Neuronal stem cell (in vitro differentiated cells): ENCODE measurements at places on chromosomes 5 and 9.

- DNase-seq = no peak
Measured at GRCh38 chr5:93034621-93035590, 546.1 kb downstream of the NR2F1-AS1 start.

- DNase-seq = no peak
Measured at GRCh38 chr5:10590226-10590999, 26.5 kb downstream of the ANKRD33B start.

DNA sequence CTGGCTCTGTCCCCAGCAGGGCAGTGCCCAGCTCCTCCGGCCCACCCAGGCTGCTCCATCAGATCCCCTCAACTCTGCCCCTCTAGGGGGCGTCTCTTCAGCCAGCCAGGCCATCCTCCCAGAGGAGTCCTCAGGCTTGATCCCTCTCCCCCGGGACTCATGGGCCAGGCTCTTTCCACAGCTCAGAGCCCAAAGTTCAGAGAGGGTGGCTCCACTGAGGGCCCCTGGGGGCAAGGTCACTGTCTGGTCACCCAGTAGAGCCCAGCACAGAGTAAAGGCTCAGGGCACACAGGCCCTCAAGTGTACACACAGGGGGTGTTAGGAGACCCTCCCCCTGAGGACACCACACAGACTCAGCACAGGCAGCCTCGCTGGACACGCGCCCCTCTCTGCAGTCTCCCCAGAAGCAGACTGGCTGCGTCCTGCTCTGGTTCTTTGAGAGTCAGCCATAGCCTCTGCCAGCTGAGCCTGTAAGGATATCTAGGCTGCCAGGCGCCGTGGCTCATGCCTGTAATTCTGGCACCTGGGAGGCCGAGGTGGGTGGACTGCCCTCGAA lies 64.8 kb downstream of the PAX5 start:
- no peak for DNase-seq

DNA sequence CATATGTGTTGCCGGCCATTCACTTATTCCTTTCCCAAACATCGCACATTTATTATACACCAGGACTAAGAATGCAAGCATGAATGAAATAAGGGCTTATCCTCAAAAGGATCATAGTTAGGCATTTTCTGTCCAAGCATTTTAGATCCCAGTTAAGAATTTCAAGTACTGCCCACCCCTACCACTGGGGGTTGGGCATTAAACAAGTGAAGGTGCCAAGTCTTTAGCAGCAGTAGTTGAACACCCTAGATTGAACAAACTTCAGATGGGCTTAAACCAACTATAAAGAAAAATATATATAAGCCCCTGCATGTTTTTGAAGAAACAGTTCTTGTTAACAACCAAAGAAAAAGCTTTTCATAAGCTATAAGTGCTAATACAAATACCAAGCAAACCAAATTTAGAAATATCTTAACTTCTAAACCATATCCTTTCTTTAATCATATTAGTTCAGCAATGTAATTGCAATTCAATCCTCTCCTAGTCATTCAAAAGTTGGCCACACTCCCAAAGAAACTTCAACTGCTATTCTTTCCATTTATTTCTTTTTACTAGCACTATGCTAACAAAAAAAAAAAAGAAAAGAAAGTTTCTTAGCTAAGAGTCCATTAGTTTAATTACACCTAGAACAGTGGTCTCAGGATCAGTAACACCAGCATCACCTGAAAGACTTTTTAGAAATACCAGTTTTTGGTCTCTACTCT lies 149.8 kb downstream of the MLLT3 start:
- no peak for DNase-seq

DNA sequence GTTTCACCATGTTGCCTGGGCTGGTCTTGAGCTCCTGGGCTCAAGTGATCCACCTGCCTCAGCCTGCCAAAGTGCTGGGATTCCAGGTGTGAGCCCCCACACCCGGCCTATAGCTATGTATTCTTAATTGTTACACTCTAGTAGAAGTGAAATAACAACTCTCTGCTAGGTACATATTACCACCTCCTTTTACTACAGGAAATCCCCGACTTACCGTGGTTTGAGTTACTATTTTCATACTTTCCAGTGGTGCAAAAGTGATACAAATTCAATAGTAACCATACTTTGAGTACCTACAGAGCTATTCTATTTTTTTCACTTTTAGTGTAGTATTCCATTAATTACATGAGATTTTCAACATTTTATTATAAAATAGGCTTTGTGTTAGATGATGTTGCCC lies 719 bp downstream of the ARL14EPL start:
- no peak for DNase-seq

- no peak for DNase-seq
Measured at GRCh38 chr5:1734271-1734907, 65.2 kb downstream of the MRPL36 start.

DNA sequence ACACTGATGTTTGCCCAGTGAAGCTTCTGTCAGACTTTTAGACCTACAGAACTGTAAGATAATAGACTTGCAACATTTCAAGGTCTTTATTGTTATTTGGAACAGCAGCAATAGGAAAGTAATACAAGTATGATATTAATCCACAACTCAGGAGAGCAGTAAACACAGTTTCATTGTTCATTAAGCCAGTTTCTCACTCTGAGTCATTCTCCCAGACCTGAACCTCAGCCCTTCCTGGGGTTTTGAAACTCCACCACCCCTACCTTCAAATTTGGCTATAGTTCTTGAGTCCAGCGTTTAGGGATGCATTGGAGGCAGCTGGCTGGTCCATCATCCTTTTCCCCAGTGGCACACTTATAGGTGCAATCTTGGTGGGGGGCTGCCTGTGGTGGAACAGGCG lies 203.2 kb downstream of the RAB3C start:
- no peak for DNase-seq

GRCh38 chr9:134326724-134327601 lies 708 bp downstream of the RXRA start:
- DNase-seq = no peak

DNA sequence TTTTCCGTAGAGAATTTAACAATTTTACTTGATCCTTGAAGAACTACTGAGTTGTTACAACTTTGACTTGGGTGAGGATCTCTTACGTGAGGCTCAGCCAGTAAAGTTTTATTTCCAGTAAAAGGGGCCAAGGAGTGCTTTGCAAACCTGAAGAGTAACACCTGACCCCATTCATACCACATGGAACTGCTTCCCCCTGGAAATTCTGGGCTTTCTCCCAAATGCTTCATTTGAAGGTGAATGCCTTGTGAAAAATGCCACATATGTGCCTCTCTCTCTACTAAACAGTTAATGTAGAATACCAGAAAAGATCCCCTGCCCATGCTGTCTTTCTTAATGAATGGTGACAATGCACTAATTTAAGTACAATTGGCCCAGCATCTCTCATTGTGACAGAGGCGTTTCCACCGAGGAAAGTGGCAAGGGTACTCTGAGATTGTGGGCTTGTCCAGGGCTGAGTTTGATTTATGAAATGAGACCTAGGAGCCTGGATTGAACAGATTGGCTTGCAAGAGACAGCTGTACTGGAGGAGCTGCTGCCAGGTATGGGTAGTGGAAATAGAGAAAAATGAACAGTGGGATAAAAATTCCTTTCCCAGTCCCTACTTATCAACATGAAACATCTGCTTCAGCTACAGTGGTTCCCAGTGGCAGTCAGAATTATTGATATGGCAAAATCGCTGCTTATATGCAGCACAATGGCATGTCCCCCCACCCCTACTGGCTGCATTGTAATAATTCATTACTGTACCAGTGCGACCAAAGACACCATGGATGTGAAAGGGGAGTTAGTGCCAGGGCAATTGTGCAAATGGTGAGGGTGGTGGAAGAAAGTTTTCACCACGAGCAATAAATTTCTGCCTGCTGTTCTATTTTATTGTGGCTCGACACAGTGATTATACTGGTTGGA lies 843.7 kb upstream of the WWC1 start:
- no peak for DNase-seq

GRCh38 chr5:123367739-123368138 lies 55.5 kb downstream of the CEP120 start:
- no peak for DNase-seq

- DNase-seq = peak; percentile 67
Measured at GRCh38 chr5:135578685-135579341, at the start of gene CXCL14. TSS of gene CXCL14 (minus strand) at chr5:135578991. CDS start at chr5:135578778, 213 bp downstream.

DNA sequence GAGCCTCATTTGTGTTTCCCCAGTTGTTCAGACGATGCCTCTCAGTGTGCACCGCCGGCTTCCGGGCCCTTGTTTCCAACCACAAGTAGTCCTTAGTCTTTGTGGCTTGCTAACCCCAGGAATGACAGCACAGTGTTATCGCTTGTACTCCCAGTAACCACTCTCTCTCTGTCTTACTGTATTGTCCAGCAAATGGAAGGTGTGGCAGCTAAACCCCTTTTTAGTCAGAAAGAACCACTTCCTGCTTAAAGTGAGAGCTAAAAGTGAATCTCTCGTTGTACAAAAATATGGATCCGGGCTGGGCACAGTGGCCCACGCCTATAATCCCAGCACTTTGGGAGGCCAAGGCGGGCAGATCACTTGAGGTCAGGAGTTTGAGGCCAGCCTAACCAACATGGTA lies 61.3 kb downstream of the ENC1 start:
- no peak for DNase-seq

GRCh38 chr5:33415811-33416354 lies 24.9 kb upstream of the TARS1 start:
- DNase-seq = no peak

- DNase-seq = no peak
Measured at GRCh38 chr9:74958587-74958986, 5.9 kb upstream of the C9orf40 start.

- no peak for DNase-seq
Measured at GRCh38 chr9:36337865-36338264, 62.2 kb downstream of the RNF38 start.

GRCh38 chr5:1507961-1508658 lies 15.7 kb downstream of the LPCAT1 start:
- no peak for DNase-seq

DNA sequence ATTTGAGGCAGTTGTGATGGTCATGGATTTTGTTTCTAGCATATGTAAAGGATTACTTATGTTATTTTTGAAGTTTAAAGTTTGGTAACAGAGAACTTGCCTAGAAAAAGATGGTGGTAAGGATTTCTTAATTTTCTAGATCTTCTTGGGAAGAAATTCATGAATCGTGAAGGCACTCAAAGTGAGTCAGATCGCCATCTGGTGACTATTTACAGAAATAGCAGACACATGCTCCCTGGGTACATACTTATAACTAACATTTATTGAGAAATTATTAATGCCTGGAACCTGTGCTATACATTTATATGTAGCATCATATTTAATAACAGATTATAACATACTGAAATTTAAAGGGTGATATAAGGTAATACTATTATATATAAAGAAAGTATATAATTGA lies 299.7 kb downstream of the IZUMO3 start:
- no peak for DNase-seq

GRCh38 chr5:147956842-147957223 lies 50.5 kb upstream of the C5orf46 start:
- DNase-seq = no peak

DNA sequence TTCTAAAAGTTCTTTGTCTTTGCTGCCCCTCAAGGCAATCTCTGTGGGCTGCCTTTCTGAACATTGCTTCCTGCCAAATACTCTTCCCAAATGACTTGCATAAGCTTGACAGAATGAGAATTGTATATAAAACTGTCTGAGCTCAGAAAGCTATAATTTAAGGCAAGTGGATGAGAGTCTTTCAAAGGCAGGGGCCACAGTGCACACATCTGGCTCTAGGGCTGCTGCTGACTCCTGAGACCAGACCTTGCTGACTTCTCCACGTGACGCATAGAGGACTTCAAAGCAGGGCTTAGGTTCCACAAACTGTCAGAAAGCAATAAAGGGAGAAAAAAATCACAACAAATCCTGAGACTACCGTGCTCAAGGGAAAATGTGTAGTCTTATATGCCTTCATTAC lies 79.4 kb upstream of the DIRAS2 start:
- DNase-seq = no peak

- DNase-seq = peak; percentile 20
Measured at GRCh38 chr9:93577078-93577974, 942 bp downstream of the PHF2 start.

- DNase-seq = no peak
Measured at GRCh38 chr5:173271419-173271818, 36.4 kb upstream of the NKX2-5 start.

DNA sequence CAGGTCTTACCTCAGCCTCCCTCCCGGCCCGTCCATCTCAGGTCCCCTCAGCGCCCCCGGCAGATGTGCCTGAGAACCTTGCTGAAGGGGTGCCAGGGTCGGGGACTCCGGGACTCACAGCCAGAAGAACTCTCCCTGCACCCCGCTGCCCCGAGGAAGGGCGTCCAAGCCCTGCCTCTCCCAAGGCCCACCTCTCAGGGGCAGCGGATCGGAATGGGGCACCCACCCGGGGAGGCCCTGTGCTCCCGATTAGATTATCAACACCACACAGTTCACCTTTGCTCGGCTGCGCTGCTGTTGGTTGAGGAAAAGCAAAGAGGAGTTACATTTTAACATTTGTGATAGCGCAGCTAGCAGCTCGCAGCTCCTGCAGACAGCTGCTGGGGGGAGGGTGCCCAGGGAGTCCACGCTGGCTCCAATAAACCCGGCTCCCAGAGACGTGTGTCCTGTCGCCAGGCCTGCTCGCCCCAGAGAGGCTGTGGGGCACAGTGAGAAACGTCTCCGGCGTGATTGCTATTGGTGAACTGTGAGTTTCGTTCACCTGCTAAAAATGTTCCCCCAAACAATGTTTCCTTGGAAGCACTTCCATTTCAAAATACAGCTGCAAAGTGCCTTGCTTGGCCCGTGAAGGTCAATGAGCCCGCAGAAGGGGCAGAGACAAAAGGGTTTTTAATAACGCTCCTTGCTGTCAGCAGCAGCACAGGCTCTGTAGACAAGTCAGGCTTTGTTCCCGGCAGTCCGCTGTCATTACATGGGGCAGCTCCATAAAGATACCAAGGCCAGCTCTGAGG lies 18.6 kb upstream of the SLC6A19 start:
- no peak for DNase-seq

DNA sequence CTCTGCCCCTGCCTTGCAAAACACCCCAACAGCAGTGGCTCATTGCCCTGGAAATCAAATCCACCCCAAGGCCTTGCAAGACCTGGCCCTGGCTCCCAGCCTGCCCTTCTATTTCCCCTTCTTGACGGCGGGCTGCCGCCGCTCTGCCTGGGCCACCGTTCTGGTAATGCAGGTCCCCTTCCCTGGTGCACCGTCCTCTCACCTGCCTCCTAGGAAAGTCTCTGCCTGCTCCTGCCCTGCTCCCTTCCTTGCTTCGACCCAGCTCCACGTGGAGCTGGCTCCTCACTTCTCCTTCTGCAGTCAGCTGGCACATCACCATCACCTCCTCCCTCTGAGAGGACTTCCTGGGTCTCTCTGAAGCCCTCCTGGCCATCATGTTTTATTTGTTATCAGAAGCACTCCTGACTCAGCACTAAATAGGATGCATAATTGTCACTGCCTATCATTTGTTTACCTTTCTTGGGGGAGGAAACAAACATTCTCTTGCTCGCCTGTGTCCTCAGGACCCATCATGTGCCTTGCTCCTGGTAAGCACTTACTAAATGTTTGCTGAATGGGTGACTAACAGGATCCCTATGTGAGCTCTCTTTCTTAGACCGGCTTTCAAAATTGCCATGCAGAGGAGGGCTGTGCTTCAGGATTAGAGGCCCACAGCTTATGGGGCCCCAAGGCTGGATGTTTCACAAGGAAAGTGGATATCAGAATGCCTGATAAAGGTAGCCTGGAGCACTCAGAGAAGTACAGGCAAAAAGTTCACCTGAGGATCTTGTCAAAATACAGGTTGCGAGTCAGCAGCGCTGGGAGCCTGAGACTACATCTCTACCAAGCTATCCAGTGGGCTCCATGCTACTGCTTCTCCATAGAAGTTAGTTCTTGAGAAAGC lies 19.6 kb upstream of the C5orf47 start:
- DNase-seq = no peak

GRCh38 chr9:121169094-121169601 lies 32.5 kb downstream of the RAB14 start:
- DNase-seq = no peak

- DNase-seq = no peak
Measured at GRCh38 chr5:160312960-160313727, 780 bp upstream of the CCNJL start.
